ENCODE measurements at places on chromosomes 13 and 19.

- DNase-seq = no peak
Observed at GRCh38 chr13:31538067-31539042, 201.0 kb upstream of the RXFP2 start.

- peak; percentile 7 for DNase-seq
Observed at GRCh38 chr13:31038834-31039552, 106.5 kb downstream of the TEX26 start.

DNA sequence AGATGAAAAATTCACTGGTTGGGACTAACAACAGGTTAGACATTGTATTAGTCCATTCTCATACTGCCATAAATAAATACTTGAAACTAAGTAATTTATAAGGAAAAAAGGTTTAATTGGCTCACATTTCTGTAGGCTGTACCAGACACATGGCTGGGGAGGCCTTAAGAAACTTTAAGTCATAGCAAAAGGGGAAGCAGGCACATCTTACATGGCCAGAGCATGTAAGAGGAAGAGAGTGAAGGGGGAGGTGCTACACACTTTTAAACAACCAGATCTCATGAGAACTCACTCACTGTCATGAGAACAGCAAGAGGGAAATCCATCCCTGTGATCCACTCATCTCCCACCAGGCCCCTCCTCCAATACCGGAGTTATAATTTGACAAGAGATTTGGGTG lies 125.9 kb downstream of the SUCLA2 start:
- no peak for DNase-seq

- DNase-seq = peak; percentile 68
Observed at GRCh38 chr13:19864746-19865309, 1.4 kb upstream of the ZMYM5 start.

DNA sequence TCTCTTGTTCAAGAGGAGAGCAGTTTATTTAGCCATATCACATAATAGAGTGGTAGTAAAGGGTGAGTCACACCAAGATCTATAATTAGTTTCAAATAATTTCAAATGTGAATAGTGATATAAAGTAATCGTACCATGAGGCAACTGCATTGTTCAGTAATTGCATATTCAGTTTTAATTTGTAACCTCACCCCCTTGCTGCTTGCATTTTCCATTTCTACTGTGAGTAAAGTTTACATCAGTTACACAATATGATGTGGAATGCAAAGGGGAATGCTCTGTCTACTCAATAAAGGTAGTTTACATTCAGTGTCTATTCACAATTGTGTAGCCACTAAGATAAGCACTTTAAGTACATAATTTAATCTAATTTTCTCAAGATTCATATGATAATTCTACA lies 1695.7 kb upstream of the SPRY2 start:
- DNase-seq = no peak

GRCh38 chr13:33316890-33317289 lies 31.3 kb upstream of the STARD13 start:
- no peak for DNase-seq

DNA sequence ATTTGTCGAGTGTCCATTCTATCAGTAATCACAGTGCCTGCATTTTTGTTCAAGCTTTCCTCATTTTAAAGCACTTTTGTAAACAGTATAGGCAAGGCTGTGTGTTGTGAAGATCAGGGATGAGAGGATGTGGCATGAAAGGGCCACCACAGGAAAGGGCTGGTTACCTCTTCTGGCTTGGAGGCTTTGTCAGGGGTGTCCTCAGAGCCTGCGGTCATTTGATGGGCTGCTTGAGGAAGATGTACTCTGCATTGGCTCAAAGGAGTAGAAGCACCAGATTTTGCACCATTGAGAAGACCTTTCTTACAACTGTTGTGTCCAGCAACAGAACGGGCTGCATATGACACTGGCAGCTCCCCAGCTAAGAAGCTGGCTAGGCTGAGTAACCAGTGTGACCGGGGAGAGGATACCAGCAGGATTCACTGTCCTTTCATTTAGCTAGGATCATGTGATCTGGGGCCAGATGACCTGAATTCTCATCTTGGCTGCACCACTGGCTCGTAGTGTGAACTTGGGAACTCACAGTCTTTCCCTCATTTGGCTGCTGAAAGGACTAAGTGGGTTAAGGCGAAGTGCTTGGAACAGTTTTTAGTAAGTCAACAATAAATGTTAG lies 380.2 kb downstream of the FGF9 start:
- DNase-seq = no peak

DNA sequence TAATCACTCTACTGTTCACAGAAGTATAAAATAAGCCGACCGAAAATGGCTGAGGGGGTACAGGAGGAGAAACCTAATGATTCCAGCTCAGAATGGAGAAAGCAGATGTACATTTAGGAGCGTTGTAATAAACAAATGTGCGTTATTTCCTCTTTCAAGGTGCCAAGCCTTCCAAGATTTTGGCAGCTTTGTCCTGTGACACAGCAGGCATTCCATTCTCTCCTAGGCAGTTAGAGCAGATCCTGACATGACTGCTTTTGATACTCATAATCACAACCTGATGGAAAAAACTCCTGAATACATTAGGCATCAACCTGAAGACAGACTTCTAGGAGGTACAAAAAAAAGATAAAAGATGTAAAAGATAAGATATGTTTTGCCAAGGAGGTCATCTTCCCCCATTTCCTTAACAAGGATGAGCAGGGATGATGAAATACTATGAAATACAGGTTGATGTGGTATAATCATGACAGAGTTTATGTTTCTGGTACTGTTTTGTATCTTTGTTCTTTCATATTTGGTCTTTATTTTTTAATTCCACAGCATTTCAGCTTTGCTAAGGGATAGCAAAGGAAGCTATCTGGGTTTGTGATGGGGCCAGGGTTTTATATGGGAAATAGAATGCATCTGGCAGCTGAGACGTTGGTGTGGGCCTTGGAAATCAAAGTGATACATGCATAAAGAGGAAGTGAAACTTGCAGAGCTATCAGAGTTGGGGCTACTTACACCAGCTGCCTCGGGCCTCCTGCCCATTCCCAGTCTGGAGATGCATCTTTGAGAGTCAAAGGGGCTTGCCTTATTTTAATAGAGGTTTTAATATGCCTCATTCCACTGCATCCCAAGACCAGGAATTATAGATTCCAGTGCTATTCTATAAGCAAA lies 222.5 kb downstream of the OXGR1 start:
- DNase-seq = no peak

DNA sequence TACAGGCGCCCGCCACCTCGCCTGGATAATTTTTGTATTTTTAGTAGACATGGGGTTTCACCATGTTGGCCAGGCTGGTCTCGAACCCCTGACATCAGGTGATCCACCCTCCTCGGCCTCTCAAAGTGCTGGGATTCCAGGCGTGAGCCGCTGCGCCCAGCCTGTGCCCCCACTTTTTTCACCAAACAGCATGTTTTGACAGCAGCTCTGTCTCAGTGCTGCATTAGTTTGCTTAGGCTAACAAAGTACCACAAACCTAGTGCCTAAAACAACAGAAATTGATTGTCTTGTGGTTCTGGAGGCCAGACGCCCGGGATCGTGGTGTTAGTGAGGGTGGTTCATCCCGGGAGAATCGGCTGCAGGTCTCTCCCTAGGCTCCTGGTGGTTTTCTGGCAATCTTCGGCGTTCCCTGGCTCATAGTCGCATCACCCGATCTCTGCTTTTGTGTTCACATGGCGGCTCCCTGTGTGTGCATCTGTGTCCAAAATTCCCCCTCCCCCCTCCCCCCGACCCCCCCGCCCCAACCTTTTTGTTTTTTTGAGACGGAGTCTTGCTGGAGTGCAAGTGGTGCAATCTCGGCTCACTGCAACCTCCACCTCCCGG lies 30.0 kb downstream of the MYH14 start:
- DNase-seq = no peak

DNA sequence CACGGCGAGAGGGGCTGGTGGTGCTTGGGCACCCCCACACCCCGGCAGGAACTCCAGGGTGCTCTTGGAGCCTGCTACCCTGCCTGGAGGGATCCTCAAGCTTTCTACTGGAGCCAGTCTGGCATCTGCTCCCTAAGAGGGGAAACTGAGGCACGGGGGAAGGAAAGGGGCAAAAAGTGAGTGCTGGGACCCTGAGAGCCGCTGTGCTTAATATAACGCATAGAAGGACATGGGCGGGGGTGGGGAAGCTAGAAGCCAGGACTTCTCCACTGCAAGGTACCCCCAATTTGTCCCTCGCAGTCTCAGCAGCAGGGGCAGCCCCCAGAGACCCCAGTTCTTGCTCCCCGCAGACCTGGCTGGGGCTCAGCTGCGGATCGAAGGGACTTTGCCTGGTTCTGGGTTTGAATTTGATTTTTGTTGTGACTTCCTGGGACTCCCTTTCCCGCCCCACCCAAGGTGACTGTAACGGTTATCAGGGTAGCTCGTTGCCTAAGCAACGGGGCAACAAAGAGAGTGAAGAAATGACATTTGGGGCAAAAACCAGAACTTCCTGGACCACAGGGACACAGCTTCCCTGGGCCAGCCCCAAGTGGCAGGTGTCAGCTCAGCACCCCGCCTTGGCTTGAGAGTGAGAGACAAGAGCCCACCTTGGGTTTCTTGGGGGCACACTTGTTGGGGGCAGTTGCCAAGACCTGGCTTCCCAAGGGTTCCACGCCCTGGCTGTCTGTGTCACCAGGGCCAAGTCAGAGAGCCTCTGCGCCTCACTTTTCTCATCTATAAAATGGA lies 638 bp downstream of the ADGRE5 start:
- DNase-seq = peak; percentile 79
